Caco-2 (cell line): ENCODE measurements at places on chromosomes 2 and 18. TPM values are rescaled to one million over a fixed set of nuclear protein-coding genes. Genes with fewer than 3 reads are reported as not detected.
A peak's percentile ranks its signal among the peaks of the same experiment; 100 is the strongest.

RAMP1 gene
- 1.6 and 2.2 TPM in 2 replicates for total RNA-seq

GAL3ST2 gene
- 6.0 and 6.8 TPM in 2 replicates for total RNA-seq

TRABD2A gene
- 1.3 and 1.4 TPM in 2 replicates for total RNA-seq

MAB21L4 gene
- total RNA-seq = 53.1 and 69.9 TPM in 2 replicates

DPP10 gene
- total RNA-seq = not detected in 2 replicates

CAVIN2 gene
- not detected in 2 replicates for total RNA-seq

GALM gene
- 48.5 and 48.7 TPM in 2 replicates for total RNA-seq

GPBAR1 gene
- total RNA-seq = 0.29 and 0.44 TPM in 2 replicates

DNA sequence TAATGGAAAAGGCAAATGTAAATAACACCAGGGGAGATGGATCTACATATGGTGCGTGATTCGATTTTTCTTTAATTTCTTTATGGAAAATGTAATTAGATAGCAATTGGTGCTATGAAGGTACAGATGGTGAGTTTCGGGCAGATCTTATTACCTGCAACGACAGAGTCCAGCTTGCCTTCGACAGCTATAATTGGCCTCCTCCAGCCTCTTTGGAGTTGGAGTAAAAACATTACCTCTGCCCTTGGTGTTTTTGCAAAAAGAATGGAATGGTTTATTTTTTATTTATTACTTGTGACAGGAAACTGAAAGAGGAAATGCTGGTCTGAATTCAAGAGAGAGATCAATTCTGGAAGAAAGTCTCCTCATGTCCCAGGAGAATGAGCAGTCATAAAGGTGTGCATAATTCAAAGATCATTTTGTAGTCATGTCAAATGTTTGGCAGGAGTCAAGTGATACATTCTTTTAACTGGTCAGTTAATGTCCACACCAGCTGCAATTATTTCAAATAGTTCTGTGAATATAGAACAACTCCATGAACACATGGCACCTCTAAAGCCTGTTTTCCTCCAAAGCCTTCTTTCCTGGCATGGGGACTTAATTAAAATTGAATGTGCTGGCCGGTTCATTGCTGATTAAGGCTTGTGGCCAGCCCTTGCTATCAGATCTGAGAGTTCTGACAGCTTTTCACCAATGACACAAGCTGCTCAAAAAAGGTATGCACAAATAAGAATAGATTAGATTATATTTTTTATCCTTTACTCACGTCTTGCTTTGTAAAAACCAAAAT, 46.9 kb upstream of the KCNH7 start:
- DNase-seq = no peak

- DNase-seq = no peak
Measured at GRCh38 chr18:741931-742512, 29.6 kb upstream of the ENOSF1 start.

- DNase-seq = peak; percentile 43
Measured at GRCh38 chr2:8872821-8873432, 35.5 kb upstream of the KIDINS220 start.

- DNase-seq = peak; percentile 65
Measured at GRCh38 chr18:57210107-57210715, 63.3 kb downstream of the BOD1L2 start.

DNA sequence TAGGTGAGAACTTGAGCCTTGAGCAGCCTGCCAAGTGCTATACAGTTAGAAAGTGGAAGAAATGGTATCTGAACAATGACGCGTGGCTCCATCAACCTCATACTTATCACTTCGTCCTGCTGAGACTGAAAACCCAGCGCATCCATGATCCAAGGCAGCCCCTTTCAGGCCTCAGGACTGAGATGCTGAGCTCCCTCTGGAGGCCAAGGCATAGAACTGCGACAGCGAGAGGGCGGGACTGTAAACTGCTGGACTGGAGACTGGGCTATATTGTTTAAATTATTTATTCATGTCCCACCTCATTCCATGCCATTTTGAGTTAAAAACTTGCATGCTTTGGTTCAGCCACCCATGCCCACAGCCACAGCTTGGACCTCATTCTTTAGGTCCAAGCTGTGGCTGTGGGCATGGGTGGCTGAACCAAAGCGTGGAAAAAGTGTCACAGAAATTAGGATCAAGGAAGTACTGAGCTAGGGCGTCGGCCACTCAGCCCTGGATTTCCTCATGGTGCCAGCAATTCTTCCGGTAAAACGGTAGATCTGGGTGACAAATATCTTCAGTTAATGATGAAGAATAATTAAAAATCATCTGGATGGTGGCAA, 195.5 kb downstream of the L3MBTL4 start:
- DNase-seq = peak; percentile 65

GRCh38 chr2:6143812-6144211, 451.6 kb downstream of the SOX11 start:
- no peak for DNase-seq

GRCh38 chr2:165529130-165529529, 59.6 kb downstream of the CSRNP3 start:
- DNase-seq = no peak

DNA sequence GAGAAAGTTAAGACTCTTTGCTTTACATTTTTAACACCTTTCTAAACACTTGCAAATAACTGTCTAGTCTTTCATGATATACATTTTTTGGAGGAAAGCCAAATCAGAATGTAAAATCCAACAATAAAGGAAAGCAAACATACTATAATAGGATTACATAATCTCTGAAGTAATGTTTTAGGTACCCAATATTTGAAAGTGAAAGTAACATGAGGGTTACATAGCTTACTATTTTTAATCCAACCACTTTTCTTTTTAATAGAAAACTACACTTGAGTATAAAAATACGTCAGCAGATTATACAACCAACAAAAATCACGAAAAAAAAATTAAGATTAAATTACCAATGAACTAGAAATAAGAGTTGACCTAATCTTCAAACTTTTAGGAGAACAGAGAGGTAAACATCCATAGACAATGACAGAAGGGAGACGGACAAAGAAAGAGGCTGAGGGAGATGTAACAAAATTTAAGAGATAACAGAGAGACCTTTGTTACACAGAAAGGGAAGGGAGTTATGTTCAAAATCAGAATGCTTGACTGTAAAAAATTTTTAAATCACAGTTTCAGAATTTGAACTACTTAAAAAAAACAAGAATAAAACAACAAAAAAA, 150.0 kb downstream of the IKZF2 start:
- DNase-seq = no peak

DNA sequence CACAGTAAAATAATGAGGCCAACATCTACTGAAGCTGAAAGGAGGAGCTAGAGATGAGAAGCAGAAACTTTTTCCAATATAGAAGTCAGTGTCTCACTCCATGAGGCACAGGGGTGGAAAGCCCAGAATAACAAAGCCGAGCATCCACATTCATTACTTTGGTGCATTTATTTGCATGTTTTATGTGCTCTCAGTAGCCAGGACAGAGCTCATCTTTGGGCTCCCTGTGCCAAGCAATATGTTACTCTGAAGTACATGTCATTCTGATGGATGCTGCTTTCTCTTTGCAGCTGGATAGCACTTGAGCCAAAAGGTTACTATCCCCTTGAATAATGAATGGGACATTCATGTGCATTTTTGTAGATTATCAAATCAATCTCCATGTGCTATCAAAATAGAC, 338.6 kb upstream of the SOX11 start:
- no peak for DNase-seq
